ENCODE measurements at places on chromosomes 1 and 21.

GRCh38 chr1:243658594-243659105 is 191.4 kb downstream of the AKT3 start:
- DNase-seq, result no peak

- no peak for DNase-seq
Observed at GRCh38 chr1:48230236-48230635, 7.7 kb downstream of the SLC5A9 start.

DNA sequence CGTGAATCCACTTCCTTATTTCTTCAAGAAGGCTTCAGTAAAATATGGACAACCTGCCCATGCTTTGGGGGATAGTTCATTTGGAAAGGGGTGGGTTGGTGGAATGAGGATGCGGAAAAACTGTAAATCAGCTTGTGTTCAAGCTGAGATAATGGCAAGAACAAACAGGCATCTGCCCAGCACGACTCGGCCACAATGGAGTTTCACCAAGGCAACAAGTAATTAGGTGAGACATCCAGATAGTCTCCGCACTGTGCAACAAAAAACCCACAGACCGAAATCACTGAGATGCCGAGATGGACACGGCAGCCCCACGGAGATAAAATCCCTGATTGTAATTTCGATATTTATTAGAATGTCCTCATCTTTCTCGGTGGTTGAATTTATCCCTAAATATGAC is 455.2 kb downstream of the AJAP1 start:
- DNase-seq, result no peak

DNA sequence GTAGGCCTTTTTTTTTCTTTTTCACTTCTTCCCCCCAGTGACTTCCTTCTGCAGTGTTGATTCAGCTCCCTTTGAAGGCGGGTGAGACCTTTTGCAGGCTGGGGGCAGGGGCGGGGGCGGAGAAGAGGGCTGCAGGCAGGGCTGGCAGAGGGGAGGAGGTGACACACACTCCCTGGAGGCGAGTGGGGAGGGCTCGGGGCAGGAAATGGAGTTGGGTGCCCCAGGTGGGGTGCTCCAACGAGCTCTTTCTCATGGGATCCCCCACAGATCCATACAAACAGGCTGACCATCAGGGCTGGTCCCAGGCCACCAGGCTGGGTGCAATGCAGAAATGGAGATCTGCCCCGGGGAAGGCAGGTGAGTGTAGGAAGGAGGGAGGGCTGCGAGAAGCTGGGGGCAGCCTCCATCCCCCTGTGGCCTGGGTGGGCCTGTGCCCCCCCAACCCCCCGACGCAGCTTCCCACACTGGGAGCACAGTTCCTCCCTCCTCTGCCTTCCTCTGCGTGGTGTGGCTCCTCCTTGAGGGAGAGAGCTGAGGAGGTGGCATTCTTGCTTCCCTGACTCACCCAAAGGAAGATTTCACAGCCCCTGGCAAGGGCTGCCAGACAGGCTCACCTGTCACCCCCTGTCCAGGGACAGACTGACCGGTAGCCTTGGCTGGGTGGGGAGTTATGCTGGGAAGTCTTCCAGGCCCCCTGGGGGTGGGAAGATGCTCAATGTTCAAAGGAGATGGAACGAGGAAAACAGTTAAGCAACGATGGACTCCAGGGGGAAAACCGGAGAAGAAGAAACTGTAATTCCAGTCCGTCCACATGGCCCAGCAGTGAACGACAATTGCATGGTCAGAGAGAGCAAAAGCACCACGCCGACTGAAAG is 7.1 kb upstream of the ITGB2 start:
- DNase-seq, result peak; percentile 81

DNA sequence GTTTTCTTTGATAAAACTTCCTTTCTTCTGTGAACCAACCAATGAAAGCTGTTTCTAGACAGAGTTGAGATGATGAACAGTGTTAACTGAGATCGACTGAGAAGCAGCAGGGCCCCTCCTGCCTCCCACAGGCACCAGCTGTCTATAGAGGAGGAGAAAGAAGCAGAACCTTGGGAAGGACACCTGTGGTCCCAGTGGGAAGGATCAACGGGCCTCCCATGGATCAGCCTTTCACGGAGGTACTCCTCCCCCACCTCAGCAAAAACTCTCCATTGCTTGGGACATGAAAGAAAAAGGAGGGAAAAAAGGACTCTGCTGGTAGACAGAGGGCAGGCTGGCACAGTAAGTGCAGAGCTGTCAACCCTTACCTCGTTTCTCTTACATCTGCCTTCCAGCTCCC is 40.5 kb downstream of the PLPPR5 start:
- DNase-seq, result no peak

DNA sequence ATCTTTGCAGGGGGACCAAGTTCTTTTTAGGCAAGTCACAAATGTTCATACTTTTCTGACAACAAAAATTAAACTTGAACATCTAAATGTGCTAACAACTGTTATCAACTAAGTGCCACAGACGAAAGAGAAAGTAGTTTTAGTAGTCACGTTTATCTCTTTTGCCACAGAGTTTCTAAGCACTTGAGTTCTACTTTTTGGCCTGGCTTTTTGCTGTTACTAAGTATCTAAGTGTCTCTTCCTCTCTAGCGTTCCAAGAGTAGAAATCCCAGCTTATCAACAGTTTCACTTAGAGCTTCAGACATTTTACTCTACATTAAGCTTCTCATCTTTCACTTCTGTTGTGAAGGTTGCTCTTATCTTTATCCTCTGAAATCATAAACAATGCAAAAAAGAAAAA is 34.2 kb downstream of the GATAD2B start:
- DNase-seq, result no peak

- DNase-seq, result no peak
Observed at GRCh38 chr1:10211805-10212410, 1.5 kb downstream of the KIF1B start.

GRCh38 chr21:36694593-36695282 is 4.2 kb upstream of the SIM2 start:
- no peak for DNase-seq

DNA sequence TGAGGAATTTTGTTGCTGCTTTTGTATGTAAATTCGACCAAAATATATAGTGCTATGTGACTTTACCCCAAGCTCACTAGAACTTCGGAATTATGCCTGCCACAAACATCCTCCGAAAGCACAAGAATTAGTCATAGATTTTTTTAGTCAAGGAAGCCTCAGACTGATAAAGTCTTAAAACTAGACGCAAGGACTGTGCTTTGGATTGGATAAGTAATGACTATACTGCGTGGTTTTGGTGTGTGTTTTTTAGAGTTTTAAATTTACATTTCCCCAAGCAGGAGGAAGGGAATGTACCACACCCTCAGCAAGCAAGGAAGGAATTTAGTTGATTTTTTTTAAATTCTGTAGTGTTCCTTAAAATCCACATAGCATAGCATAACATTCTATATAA is 10.3 kb downstream of the WLS start:
- DNase-seq, result no peak

GRCh38 chr1:234861761-234862160 is 251.8 kb upstream of the IRF2BP2 start:
- no peak for DNase-seq

DNA sequence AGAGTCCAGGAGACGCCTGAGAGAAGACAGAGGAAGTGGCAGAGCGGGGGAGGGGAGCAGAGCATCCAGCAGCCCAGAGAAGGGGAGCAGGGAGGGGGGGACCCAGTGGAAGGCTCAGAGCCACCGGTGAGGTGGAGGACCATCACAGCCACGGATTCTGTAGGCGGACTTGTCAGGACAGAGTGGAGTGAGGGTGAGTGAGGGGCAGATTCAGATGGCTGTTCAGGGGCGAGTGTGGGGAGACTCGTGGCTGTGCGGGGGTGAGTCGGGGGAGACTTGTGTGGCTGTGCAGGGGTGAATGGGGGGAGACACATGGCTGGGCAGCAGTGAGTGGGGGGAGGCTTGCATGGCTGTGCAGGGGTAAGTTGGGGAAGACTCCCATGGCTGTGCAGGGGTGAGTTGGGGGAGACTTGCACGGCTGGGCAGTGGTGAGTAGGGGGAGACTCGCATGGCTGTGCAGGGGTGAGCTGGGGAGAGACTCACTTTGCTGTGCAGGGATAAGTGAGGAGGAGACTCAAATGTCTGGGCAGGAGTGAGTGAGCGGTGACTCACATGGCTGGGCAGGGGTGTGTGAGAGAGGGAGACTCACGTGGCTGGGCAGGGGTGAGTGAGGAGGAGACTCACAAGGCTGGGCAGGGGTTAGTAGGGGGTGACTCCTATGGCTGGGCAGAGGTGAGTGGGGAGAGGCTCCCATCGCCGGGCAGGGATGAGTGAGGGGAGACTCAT is 56.8 kb upstream of the ABCG1 start:
- DNase-seq, result no peak

DNA sequence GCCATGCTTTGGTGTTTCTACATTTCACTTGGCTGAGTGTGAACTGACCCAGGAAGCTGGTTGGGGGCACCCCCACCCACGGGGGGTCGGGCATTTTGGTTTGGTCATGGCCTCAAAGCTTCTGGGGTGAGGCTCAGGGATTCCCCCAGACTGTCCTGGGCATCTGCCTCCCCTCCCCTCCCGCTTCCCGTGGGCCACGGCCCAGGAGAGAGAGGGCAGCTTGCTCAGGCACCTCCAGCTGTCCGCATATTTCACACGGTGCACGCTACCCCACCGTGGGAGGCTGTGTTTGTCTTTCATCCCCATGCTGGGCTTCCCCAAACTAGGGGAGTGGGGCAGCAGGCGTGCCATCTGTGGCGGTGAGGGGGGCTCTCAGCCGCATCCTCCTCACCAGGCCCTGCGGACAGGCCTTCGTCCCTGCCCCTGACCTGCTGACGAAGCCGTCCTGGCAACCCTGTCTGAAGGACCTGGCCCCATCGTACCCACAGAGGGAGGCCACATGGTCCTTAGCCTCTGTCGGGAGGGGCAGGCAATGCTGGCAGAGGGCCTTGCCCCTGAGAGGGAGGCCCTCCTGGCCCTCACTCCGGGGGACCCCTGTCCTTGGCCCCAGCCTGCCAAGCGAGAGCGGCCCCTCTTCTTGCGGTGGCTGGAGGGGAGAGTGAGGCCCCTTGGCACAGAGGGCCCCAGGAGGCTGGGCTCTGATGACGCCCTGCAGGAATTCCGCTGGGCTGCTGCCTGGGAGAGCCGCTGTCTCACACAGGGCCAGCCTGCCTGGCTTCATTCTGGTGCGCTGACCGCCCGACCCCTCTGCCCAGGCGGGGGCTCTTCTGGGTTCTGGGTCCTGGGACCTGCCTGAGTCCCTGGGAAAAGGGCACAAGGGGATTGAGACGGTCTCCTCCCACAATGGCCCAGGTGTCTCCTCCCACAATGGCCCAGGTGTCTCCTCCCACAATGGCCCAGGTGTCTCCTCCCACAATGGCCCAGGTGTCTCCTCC is 22.1 kb downstream of the TP73 start:
- DNase-seq, result no peak

GRCh38 chr1:233569636-233570035 is 44.3 kb upstream of the KCNK1 start:
- no peak for DNase-seq

- DNase-seq, result no peak
Observed at GRCh38 chr1:155060736-155061135, 2.8 kb upstream of the EFNA4 start.

DNA sequence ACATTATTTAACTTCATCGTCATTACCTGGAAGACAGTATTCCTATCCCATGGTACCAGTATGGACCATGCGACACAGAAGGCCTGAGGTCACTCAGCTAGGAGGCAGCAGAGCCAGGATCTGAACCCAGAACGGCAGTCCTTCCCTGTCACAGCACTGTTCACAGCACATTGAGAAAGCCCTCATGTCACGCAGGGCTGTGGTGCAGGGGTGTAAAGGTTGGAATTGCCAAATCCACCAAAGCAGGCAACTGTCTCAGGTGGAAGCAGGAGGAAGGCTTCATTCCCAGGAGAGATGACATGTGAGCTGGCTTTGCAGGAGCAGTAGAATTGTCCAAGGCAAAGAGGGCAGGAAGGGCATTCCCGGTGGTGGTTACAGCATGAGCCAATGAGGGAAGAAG is 9.9 kb upstream of the TTC22 start:
- DNase-seq, result no peak

DNA sequence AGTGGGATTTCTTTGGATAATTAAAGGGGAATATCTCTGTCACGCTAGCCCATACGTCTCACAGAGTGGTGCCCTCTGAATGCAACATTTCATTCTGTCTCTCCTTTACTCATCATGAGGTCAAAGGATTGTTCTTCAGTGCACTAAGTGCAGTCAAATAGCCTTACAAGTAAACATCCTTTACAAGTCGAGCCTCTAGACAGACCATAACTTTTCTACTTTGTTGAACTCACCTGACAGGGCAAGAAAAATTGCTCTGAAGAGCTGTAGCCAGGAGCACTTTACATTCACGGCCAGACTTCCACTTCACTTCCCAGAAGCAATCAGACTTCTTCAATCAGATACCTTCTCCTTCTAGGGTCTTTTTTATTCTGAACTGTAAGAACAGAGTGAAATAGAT is 768.0 kb upstream of the TMPRSS15 start:
- no peak for DNase-seq

DNA sequence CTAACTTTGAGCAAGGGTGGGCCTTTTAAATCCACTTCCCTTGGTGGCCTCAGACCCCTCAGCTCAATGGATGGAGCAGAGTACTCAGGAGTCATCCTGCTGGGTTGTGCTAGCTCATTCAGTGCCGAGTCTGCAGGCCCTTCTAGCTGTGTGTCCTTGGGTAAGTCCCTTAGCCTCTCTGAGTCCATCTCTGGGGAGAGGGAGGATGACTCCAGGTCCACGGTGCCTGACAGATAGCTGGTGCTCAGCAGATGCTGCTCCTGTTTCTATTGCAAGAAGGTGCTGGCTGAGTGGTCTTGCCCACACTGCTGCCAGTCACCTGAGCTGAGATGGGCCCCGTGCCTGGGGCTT is 11.0 kb downstream of the LDLRAP1 start:
- no peak for DNase-seq

DNA sequence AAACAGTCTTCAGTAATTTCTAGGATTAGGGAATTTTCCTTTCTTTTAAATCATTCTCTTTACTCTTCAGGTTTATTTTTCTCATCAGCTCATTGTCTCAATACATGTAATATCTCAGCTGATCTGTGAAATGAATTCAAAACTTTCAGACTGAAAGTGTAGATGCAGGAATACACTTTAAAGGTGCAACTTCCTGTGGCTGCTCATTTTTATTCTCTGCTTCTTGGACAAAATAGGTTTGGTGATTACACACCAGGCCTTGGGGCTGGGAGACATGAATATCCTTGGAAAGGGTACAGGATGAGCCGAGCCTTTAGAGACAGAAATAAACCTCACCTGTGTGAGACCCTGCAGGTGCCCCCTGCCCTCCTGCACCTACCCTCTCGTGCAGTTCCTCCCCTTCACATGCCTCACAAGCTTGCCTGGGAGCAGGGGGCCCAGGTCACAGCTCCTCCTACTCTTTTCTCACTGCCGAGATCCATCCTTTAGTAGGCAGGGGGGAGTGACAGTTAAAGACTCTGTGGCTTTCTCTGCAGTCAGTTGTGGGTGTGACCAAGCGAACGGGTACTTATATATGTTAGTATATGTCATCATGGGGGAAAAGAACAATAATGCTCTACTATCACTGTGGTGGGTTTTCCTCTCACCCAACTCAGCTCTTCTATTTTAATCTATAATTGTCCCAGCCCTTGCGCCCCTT is 23.6 kb downstream of the XCL2 start:
- DNase-seq, result peak; percentile 5
